CD4-positive, alpha-beta T cell (primary cell): ENCODE measurements at places on chromosomes 7 and 10.

GRCh38 chr7:107945332-107945731 lies 54.3 kb downstream of the DLD start:
- DNase-seq = no peak

DNA sequence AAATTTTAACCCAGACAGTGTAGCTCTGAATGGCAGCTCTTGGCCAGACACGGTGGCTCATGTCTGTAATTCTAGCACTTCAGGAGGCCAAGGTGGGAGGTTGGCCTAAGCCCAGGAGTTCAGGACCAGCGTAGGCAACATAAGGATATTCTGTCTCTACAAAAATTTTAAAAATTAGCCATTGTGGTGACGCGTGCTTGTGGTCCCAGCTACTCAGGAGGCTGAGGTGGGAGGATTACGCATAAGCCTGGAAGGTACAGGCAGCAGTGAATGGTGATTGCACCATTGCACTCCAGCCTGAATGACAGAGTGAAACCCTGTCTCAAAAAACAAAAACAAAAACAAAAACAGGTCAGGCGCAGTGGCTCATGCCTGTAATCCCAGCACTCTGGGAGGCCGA lies 50.0 kb downstream of the SUFU start:
- no peak for DNase-seq

- no peak for DNase-seq
Measured at GRCh38 chr7:66336760-66337159, 131.6 kb downstream of the TPST1 start.

DNA sequence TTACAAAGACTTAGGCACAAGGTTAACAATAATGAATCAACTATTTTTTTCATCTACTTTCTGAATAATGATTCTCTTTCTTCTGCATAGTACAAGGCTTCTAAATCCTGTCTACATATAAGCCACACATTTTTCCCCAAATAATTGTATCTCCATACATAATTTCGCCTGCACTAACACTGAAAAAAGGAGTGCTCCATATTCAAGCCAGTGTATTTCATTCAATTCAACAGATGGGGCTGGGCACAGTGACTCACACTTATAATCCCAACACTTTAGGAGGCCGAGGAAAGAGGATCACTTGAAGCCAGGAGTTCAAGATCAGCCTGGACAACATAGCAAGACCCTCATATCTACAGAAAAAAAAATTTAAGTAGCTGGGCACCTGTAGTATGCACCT lies 86.0 kb upstream of the ZNF800 start:
- no peak for DNase-seq

DNA sequence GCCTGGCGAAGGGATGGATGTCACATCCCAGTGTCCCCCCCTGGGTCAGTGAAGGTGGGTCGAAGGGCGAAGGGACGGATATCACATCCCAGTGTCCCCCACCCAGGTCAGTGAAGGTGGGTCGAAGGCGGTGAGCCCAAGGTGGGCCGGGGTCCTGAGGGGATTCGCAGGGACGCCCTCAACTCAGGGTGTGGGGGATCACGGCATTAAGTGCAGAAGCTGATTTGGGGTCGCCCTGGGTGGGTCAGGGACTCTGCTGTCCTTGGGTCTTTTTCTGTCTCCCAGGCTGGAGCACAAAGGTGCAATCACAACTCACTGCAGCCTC lies 21.9 kb downstream of the ADAP1 start:
- no peak for DNase-seq

DNA sequence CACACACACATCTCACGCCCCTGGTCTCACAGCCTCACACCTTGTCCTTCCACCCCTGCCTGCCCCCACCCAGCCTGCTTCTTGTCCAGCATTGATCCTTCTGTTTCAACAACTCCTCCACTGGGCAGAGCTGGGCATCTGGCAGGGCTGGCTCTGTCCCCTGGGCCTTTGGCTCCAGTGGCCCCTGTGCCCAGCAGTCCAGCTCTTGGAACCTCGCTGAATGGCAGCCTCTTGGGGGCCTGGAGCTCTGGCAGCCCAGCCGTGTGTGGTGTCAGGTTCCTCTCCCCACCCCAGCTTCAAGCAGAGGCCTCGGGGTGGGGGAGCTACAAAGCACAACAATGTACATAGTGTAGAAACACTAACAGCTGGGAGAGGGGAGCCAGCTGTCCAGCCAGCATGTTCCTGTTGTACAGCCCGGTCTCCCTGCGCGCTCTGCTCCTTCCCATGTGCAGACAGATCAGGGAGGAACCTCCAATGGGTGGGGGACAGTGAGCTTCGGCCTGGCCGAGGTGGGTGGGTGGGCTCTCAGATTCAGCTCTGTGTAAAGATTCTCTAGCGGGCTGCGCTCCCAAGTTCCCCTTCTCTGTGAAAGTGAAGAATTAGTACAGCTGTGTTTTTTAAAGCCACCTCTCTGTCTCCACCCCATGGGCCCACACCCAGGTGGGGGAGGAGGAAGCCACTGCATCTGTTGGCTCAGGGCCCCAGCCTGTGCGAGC lies 19.4 kb downstream of the ZMIZ2 start:
- no peak for DNase-seq
